ENCODE measurements at places on chromosomes 1 and 21. TPM values are rescaled to one million over a fixed set of nuclear protein-coding genes. Genes with fewer than 3 reads are reported as not detected.
A peak's percentile ranks its signal among the peaks of the same experiment; 100 is the strongest.

DNA sequence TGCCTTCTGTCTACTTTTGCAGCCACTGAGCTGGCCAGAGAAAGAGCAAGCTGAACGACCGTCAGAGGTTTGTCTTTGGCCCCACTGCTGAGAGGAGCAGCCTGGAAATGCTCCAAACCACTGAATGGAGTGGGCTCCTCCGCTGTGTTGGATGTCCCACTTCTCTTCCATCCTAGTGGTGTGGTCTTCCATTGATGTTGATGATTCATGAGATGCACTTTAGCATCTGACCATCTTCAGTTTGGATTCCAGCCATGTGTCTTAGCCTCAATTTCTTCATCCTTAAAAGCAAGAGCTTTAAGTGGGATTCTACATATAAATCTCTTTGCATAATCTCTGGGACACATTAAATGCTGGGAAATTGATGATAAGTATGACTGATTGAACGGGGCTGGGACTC, 276.9 kb downstream of the SIPA1L2 start:
- DNase-seq = no peak

GRCh38 chr1:181159451-181160140, 71.1 kb downstream of the IER5 start:
- DNase-seq = peak; percentile 64

- no peak for DNase-seq
Measured at GRCh38 chr1:12336413-12336812, 106.6 kb downstream of the VPS13D start.

- no peak for DNase-seq
Measured at GRCh38 chr1:116545359-116545705, 25.5 kb downstream of the CD58 start.

DNA sequence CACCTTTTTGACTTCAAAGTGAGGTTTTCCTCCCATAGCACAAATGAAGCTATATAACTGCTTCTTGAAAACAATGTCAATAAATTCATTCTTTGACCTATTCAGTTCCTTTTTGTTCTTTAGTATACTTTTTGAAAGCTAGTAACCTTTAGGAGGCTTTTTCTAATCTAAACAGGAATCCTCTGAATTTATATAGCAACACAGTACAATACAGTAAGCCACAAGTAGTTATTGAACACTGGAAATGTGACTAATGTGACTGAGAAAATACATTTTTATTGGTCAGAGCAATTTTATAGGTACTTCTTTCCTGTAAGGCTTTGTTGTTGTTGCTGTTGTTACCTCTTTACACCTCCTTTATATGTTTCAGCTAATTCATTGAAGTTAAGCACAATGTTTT, 49.8 kb downstream of the ADGRL2 start:
- no peak for DNase-seq

DNA sequence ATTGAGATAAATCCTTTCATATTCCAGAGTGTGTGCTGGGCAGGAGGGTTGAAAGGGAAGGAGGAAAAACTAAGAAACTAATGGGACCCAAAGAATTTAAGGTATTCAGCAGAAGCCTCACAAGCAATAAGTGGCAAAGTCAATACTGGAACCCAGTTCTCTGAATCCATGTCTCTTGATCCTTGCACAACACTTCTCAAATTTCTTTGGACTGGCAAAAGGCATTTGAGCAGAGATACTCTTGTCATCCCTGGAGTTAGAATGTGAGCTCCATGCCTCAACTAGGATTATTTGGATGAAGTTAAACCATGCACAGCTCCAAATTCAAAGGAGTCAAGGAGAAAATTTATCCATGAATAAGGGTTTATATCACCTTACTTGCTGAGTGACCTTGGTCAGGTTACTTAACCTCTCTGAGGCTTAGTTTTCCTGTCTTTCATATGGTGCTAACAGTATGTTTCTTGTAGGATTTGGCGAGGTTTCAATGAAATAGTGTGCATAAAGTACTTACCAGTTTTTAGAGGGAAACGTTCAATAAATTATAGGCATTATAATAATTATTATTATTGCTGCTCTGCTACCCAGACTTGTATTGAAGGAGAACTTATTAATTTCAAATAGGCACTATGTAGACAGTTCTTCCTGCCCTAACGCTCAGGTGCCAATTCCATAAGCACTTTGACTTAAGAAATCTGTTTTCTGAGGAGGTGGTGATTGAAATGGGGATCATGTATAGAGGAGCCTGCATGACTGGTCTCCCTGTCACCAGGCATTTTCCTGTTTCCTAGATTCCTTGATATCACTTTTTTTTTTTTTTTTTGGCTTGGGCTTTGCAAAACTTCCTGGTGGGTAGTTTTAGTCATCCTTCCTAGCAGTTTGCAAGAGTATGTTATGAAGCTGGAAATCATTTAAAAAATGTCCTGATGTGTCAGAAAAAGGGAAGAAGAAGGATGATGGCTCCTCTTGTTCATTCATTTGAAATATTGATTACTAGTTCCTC, 125.0 kb upstream of the JUN start:
- DNase-seq = no peak

DNA sequence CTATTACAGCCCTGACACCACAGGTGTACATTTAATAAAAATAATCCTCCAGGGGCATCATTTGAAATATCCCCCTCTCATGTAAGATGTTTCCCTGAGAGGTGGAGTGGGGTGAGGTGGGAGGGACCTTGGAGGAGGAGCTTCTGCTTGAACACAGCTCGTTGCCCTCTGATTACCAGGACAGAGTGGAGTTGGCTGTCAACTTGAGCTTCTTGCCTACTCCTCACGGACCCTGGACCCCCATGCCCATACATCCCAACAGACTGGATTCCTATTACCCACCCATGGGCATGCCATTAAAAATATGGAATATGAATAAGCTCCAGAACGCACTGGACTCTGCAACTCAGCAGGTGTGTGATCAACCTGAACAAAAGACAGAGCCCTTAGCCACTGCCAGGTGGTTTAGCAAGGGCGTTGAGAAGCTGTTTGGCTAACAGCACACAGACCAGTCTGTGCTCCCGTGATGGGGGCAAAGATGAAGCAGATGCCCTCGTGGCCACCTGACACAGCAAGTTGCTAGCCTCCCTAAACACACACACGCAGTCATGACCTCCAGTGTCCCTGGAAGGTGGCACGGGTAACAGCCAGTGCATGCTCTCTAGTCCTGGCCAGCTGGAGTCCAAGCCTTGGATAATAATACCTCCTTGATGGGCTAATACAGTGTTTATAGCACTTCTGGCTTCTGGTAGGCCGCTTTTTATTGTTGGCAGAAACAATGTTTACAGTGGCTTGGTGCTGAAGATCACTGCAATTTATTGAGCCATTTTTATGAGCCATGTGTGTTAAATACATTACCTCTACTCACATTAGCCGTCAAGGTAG, 155.0 kb downstream of the TOMM20 start:
- DNase-seq = no peak

- no peak for DNase-seq
Measured at GRCh38 chr1:158169105-158169504, 11.6 kb upstream of the CD1D start.

GRCh38 chr1:247680171-247680570, 632 bp upstream of the OR13G1 start:
- DNase-seq = no peak

DNA sequence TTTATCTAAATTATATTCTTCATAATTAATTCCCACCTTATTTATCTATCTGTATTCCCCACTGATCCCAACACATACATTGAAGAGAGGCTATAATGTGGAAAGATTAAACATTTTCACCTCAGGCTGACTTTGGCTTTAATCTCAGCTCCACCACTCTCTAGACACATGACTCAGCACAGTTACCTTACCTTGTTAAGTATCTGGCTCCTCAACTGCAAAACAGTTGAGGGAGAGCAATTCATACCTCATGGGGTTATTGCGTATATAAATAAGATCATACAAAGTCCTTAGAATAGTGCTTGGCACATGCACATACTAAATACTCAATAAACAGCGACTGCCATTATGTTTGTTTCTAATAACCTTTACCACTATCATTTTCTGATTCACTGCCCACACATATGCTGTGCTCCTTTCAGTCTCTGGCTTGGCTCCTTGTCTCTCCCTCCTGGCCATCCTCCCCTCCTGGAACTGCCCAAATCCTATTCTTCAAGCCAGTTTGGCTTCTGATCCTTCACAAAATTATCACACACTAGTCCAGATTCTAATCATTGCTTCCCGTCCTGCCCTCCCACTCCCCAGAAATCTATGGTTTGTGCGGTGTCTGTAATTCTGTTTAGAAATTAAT, 50.1 kb downstream of the BCL9 start:
- no peak for DNase-seq

- DNase-seq = no peak
Measured at GRCh38 chr1:6349254-6349943, 44.2 kb downstream of the ACOT7 start.

GRCh38 chr1:119799599-119800177, 11.6 kb downstream of the REG4 start:
- no peak for DNase-seq

DNA sequence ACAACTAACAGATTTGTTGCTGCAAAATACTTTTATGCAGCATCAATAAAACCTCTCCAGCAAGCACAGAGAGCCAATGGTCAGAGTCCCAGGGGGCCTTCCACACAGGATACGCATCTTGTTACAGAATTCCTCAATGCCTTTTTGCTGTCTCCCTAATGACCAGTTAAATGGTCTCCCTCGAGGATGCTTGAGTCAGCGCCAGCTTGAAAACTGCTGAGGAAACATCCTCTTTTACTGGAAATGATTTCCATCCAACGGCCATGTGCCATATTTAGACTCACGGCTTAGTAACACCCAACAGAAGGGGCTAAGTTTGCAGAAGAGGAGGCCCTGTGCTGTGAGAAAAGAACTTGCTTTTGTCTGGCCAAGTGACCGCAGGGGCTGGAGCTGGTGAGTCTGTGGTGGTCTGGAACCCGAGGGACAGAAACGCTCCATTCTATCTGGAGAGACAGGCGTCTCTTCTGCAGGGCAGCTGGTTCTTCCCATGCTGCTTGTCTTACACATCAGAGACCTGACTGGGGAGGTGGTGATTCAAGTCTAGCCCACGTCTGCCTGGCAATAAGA, 496.4 kb downstream of the SETD4 start:
- no peak for DNase-seq

GRCh38 chr21:27532076-27532475, 565.2 kb upstream of the ADAMTS5 start:
- DNase-seq = no peak

- no peak for DNase-seq
Measured at GRCh38 chr1:185345913-185346720, 29.1 kb upstream of the IVNS1ABP start.

DNA sequence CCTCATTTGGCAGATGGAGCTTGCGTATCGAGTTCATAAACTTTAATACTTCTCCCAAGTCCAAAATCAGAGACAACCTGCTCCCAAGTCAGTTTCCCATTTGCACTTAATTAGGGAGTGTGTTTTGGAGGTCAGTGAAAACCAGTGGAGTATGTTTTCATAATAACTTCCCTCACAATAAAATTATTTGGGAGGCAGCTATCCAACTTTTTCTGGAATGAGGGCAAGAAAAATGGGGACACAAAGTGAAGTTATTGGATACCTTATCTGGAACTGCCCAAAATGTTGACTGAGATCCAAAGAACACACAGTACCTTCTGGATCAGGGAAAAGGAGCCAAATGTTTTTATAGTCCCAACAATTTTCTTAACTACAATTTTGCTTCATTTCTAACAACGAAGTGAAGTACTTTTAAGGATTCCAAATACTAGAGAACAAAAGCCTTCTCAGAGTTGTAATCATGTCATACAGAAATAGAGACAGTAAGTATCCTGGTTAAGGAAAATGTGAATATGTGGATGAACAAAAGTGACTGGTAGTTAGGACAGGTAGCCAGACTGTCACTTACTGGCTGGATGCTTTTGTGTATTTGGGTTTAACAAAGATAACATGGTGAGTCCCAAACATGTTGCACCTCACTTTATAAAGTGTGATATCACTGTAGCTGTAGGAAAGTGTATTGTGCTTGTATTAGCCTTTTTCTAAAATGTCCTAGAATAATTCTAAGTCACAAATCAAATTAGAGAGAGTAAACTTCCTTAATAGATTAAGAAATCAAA, 325.0 kb downstream of the HLX start:
- no peak for DNase-seq

C1orf185 gene
- not detected for total RNA-seq

PIGK gene
- 16.3 TPM for total RNA-seq

ZNF648 gene
- not detected for total RNA-seq

LRRC38 gene
- total RNA-seq = not detected

LCE2B gene
- not detected for total RNA-seq

C1orf74 gene
- total RNA-seq = 3.0 TPM

FMN2 gene
- not detected for total RNA-seq

Data from activated T-helper 2 cell treated with anti-CD3 and anti-CD28 coated beads, Interferon-gamma antibody, Interleukin-2, Interleukin-4, amounts not matched to agents 10 μg/mL and 5 μg/mL and 100 μg/mL, durations not matched to agents 14 hours and 24 hours and 36 hours (primary cell).